ENCODE measurements at places on chromosomes 11 and 22.

DNA sequence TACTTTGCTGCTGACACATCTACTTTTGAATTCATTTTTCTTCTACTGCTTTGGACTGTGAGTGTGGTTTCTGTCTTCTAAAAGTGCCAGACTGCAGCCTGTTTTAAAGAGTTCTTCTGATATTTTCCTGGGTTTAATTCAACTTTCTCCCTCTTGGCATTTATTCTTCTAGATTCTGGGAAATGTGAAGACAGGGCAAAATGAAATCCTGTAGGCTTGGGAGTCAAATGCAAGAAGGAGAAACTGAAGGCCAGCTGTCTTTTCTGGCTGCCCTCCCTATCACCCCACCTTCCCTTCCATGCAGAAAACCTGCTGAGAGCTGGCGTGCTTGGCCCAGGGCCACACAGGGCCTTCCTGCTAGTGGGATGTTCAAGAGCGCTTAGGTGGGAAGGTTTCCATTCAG lies 7.6 kb downstream of the ZNF70 start:
- DNase-seq = no peak

GRCh38 chr11:87440076-87440770 lies 402.5 kb downstream of the TMEM135 start:
- DNase-seq = no peak

GRCh38 chr11:61104963-61105362 lies 2.7 kb downstream of the CD5 start:
- no peak for DNase-seq

DNA sequence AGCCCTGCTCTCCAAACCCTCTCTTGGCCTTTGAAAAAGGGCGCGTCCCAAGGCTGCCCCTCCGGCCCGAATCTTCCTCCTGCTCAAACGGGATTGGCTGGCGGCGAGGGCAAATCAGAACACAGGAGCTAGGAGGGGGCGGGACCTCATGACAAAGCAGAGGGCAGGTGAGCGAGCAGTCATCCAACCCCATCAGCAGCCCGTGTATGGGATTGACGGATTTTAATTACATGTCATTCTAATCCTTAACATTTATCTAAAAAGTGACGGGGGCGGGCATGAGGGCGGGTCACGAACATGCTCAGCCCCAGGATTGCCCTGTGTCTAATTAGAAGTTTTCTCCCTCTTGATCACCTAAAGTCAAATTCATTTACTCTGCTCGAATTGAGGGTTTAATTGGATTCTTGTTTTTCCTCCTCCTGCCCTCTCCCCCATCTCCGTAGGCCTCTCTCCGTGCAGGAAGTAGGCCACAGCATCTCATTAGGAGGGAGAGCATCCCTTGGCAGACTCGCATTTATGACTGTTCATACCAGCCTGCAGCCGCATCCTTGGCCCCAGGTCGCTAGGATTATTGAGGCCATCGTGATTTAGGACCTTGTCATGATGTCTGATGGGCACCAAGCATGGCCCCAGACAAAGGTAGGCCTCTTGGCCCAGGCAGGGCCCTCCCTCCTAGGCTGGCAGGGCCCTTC lies 147.1 kb downstream of the CHST1 start:
- no peak for DNase-seq

- peak; percentile 26 for DNase-seq
Measured at GRCh38 chr11:1050581-1051355, 14.2 kb upstream of the MUC6 start.

DNA sequence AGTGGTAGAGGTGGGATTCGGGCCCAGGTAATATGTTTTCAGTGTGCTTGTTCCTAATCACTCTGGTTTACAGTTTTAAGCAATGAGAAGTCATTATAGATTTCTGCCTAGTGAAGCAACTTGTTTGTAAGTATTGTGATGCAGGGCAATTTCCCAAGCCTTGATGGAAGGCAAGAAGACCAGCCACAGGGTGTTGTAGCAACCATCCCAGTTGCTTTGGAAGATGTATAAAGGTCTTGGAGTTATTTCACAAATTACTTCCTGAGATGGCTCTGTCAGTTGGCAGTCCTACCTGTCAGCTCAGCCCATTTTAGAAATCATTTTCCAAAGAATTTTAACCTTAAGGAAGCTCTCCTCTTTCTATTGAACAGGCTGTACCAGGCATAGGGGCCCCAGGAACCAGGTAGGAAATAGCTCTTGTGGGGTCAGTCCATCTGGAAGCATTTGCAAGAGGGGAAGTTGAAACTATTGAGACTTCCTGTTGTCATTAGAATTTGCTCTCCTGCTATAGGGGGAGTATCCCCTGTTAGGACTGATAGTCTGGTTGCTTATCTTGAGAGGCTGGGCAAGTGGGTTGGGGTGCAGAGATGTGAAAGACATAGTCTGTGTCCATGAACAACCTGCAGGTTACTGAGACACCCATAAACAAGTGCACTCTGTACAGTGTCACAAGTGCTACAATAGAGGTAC lies 47.9 kb downstream of the STIM1 start:
- no peak for DNase-seq

DNA sequence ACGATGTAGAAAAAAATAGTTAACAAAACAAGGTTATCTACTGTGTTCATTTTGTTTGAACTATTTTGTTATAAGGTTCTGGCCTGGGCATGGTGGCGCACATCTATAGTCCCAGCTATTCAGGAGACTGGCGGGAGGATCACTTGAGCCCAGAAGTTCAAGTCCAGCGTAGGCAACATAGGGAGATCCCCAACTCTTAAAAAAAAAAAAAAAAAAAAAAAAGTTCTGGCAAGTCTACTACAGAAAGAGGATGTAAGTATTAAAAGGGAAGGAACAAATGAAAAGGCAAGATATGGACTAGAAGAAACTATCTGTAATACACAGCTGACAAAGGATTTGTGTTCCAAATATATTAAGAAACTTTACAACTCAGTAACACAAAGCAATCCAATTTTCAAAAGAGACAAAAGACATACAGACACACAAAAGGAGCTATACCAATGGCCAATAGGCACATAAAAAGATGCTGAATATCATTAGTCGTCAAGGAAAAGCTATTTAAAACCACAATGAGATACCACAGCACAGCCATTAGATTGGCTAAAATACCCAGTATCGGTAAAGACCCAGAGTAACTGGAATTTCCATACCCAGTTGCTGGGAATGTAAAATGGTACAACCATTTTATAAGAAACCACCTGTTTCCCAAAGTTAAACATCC lies 27.4 kb downstream of the RRAS2 start:
- DNase-seq = no peak

- no peak for DNase-seq
Measured at GRCh38 chr22:36874309-36874696, 13.5 kb downstream of the NCF4 start.

DNA sequence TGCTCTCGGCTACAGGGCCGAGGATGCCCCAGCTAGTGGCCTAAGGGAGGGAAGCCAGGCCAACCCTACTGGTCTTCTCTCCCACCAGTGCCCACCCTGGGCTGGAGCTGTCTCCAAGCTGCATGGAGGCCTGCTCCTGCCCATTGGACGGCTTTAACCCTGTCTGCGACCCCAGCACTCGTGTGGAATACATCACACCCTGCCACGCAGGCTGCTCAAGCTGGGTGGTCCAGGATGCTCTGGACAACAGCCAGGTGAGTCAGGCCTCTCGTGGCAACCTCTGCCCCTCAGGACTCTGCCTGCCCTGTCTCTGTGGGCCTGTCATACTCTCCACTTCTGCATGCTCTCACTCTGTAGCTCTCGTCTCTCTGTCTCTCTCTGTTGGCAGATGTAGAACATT lies 44.1 kb upstream of the TPBGL start:
- no peak for DNase-seq

DNA sequence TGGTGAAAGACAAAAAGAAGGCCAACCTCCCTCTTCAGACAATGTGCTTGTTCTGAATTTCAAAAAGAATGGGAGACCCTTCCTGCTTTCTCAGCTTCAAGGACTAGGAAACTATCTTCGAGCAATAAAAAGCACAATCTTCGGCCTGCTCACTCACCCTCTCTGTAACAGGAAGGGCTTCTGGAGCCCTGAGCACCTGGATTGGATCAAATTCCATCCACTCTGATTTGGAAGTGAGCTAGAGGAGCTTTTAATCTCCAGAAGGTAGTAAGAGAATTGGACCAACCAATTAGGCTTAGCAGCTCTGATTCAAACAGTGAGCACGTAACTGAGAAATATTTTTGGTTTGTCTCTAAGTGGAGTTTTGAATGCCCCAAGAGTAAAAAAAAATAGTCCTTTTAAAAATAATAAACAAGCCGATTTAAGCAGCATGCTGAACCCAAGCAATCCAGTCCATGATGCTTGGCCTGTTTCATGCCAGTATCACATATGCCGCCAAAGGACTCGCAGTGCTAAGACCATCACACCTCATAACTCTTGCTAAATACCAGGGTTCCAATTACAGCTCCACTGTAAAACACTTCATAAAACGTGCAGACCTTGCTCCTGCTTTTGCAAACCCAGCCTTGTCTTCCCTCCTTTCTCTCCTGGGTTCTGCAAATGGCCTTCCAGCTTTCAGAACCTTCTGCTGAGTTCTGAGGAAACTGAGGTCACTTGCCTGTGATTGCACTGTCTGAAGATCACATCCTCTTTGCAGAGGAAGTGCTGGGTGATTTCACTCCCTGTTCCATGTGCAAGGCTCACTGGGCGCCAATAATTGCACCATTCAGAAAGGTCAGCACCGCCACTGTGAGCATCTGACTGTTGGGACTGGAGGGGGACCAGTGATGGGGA lies 74.4 kb downstream of the SLC1A2 start:
- DNase-seq = no peak

DNA sequence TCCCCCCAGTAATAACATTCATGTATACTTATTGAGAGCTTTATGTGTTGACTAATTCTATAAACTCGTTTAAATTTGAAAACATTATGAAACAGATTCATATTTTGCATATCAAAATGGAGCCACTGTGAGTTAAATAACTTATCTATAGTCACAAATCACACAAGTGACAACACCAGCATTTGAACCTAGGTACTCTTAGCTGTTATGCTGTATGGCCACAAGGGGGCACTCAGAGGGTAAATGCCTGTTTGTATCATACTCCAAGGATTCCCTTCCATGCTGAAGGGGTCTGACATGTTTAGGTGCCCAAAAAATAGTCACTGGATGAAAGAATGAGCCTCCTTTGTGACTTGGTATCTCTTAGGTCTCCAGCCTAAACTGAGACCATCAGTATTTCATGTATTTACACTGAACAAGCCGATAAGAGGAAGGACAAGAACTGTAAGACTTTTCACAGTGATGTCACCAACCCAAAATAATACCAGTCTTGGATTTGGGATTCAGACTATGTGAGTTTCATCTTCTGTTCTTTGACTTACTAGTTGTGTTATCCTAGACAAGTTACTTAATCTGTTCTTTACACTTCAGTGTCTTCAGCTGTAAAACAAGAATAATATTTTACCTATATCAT lies 12.2 kb upstream of the OR52D1 start:
- peak; percentile 8 for DNase-seq

- DNase-seq = no peak
Measured at GRCh38 chr22:25668437-25668836, 73.6 kb upstream of the MYO18B start.

GRCh38 chr11:132365650-132366049 lies 995.2 kb downstream of the NTM start:
- no peak for DNase-seq

DNA sequence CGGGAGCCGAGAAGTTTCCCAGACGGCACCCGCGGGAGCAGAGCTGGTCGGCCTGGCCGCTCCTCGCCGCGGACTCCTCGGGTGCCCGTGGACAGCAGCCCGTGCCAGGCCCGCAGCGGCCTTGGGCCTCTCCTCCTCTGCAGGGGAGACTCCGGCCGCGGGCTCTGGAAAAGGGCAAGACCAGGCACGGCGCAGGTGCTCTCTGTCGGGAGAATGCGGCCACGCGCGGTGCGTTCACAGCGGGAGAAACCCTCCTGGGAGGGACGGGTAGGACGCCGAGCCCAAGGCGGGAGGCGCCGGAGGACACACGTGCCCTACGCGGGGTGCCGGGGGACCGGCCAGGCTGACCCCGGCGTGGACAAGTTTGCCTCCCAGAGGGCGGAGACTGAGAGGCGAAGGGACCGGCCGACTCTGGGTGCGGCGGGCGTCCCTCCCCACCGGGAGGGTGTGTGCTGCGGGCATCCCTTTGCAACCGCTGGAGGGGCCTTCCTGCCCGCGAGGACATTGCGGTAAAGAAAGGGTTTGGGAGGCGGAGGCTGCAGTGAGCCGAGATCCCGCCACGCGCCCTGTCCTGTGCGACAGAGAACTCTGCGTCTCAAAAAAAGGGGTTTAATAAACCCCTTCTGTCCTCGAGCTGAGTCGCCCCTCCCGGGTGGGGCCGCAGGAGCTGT lies 2.3 kb downstream of the IFITM1 start:
- DNase-seq = no peak

GRCh38 chr11:59857439-59858434 lies 8.6 kb downstream of the TCN1 start:
- DNase-seq = no peak

DNA sequence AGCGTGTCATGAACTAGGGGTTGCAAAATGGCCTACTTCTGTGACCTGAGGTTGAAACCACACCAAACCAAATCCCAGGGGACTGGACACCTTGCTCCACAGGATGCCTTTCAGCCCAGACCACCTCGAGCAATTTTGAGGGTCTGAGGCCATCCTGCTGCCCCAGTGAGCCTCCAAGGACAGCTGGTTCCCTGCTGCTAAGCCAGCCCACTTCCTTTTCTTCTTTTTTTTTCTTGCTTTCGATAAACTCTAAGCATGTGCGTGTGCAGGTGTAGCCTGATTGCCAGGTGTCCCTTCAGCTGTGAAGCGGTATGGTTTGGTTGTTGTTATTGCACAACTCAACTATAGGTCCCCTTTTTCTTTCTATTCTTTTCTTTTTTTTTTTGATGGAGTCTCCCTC lies 2.7 kb downstream of the CRYBB1 start:
- DNase-seq = no peak

DNA sequence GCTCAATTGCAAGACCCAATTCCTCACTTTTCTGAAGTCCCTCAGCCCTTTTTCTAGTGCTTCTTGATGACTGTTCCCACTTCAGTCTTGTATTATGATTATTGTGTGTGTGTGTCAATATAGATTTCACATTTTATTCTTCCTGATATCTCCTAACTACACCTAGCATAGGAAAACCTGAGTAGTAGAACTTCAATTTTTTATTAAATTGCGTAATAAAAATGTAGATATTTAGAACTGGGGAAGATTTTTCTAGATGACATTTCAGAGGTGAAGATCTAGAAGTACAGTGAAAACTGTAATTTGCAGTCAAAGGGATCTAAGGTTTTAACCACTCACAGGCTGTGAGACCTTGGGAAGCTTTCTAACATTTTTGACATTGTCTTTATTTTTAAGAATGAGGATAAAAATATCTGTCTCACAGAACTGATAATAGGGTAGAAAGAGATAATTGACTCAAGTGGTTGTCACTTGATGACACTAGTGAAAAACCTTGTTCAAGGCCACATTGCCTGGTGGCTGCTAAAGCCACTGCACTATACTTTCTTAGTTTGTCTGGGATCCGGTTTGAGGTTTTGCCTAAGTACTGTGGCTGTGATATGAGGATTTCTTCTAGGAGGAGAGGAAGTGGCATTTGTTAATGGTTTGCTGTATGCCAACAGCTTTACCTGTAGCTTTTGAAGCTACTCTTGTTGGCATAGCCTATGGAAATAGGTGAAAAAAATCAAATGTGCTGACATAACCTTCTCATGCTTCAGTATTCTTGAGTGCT lies 32.2 kb upstream of the SESN3 start:
- no peak for DNase-seq

- DNase-seq = no peak
Measured at GRCh38 chr11:32092581-32093170, 1.8 kb downstream of the RCN1 start.
